ENCODE measurements at places on chromosomes 13 and 19. TPM values are rescaled to one million over a fixed set of nuclear protein-coding genes. Genes with fewer than 3 reads are reported as not detected.

- DNase-seq: no peak
Observed at GRCh38 chr13:75079226-75079625, 402.7 kb downstream of the TBC1D4 start.

- DNase-seq: peak; percentile 50
Observed at GRCh38 chr19:47762615-47763308, 15.7 kb upstream of the SELENOW start.

DNA sequence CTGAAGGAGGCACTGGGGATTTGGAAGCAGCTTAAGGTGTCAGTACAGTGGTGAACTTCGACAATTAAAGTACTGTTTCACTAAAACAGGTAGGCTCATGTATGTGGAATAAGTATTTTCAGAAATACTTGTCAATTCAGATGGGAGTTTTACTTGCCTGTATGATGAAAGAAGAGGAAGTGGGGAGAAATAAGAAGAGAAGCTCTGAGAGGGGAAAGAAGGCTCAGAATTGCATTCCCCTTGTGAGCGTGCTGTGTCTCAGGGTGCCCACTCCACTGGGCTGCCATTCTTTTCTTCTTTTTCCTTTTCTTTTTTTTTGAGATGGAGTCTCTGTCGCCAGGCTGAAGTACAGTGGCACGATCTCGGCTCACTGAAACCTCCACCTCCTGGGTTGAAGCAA is 38.6 kb upstream of the RNF17 start:
- no peak for DNase-seq

DNA sequence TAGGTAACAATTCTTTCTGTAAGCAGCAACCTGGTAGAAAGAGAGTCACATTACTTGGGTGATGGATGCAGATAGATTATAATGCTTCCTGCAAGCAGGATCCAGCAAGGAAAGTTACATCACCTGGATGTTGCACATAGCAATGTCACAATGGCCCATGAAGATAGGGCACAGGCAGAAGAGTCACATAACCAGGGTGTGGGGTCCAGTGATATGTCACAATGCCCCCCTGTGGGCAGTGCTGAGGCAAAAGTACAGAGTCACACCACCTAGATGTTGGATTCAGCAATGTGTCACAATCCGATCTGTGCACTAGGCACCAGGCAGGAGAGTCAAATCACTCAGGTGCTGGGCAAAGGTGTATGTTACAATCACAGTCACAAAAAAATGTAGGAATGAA is 4.0 kb upstream of the ZNF43 start:
- no peak for DNase-seq

- DNase-seq: no peak
Observed at GRCh38 chr13:34588362-34588761, 353.7 kb upstream of the NBEA start.

Gene CNN1
- total RNA-seq: 81.7 TPM

Gene BCL3
- total RNA-seq: 14.5 TPM

All from left ventricle myocardium superior (tissue), 1 donor.